ENCODE measurements at places on chromosomes 3 and 15.

DNA sequence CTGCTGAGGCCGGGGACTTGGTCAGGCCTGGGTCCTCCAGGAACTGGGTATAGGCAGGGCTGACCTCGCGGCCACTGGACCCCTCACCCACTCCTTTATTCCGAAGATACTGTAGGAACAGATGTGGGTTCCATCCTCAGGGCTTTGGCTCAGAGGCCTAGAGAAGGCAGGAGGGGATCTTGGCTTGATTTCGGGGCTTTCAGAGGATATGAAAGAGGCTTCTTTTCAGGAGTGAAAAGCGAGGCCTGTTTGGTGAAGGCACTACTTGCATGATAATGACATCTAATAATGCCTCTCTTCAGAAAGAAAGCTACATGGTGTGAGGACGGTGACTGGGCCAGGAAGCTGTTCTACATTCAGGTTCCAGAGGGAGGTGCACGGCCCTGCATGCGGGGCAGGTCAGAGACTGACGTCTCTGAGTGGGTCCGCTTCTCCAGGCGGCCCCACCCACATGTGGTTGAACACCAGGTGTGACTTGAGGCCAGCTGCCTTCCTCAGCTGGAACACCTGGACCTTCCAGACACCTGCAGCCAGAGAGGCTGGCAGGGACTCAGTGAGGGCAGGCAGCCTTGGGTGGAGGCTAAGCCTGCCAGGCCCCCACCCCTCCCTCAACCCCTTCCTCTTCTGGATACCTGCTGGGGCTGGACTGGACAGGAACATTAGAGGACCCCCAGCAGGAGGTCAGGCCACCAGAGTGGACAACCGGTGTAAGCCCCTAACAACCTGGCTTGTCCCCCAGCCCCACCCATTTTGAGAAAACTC, 31.1 kb upstream of the HHATL start:
- DNase-seq: no peak

DNA sequence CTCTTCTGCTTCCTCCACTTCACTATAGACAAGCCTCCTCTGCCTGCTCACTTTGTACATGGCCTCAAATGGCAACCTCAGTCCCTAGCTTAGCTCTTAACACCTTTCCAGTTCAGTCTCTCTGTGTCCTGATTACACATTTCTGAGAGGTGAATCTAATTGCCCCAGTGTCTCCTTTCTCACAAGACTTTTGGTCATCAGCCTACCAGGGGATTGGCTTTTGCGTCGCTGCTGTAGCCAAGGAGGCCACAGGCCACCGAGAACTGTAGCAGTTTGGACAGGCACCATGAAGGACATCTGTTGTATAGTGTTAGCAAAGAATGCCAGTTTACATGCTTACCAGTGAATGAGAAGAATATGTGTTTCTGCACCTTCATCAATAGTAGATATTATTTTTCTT, 8.5 kb downstream of the IREB2 start:
- no peak for DNase-seq

DNA sequence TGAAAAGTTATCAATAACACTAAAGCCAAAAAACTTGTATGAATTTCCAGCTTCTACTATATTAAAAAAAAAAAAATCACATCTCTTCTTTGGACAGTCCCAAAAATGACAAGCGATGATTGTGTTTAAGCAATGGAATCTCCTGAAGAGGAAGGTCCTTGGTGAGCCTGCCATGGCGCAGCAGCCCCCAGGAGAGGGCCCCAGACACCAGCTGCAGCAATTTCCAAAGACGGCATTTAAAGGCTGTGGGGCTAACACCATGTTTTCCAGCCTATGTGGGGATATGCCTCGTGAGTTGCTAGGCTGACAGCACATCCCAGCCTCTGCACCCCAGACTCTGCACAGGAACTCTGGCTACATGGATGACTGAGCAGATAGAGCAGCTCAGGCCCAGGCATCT, 14.7 kb downstream of the SKIC8 start:
- DNase-seq: peak; percentile 42

DNA sequence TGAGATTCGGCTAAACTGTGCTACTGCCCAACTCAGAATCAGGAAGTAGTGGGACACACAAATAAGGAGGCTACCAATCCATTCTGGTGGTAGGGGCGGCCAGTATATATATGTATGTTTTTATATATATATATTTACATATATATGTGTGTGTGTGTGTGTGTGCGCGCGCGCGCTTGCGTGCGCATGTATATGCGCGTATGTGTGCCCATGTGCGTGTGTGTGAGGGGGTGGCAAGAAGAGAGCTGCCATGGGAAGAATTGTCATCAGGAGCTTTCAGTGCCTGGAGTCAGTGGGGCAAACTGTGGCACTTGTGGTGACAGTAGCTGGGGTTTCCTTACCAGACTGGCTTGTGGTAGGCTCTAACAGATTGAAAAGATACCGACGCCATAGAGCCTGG, 26.5 kb downstream of the GXYLT2 start:
- DNase-seq: no peak

DNA sequence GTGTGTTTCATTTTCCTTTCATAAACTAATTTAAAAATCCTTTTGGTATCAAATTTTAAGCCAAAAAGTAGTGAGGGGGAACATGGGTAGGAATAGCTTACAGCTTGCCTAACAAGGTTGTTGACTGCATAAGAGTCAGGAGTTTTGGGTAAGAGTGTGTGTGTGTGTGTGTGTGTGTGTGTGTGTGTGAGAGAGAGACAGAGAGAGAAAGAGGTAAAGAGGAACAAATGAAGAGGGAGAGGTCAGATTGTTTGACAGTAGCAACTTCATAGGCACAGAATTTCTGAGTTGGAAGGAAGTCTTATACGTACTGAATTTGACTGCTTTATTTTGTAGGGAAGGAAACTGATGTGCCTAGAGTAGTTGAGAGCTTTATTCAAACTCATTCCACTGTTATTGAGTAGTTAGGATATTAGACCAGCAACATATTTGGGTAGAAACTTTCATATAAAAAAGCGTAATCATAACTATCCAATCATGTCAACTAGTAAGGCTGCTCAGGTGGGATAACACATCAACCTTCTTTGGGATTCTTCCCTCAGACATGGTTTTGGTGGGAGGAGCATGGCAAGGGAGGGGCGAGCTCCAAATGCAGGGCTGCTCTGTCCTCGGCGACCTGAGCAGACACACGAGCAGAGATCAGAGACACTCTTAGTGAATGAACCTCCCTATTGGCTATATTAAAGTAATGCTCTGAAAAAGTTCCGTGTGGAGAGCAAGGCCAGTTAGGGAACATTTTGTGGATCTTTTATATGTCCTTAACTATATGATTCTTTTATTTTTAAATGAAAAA, 86.4 kb downstream of the LPP start:
- no peak for DNase-seq

DNA sequence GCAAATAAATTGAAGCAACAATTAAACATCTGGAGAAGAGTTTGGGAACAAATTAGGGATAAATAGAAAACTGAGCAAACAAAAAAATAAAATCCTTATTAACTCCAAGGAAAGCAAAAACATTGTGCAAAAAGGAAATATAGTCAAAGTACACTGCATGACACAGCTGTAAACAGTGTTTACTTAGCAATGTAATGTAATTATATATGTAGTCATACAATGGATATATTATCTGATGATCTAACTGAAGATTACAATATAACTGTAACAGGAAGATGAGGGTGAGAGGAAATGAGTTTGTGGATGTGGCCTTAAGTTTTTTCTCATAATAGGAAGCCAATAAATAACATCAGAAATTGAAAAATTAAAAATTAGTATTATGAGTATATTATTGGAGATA, 42.5 kb downstream of the SCN10A start:
- DNase-seq: no peak

- DNase-seq: no peak
Observed at GRCh38 chr3:111324645-111325044, 217.4 kb upstream of the CD96 start.

- no peak for DNase-seq
Observed at GRCh38 chr3:58261954-58262666, 24.5 kb downstream of the ABHD6 start.

DNA sequence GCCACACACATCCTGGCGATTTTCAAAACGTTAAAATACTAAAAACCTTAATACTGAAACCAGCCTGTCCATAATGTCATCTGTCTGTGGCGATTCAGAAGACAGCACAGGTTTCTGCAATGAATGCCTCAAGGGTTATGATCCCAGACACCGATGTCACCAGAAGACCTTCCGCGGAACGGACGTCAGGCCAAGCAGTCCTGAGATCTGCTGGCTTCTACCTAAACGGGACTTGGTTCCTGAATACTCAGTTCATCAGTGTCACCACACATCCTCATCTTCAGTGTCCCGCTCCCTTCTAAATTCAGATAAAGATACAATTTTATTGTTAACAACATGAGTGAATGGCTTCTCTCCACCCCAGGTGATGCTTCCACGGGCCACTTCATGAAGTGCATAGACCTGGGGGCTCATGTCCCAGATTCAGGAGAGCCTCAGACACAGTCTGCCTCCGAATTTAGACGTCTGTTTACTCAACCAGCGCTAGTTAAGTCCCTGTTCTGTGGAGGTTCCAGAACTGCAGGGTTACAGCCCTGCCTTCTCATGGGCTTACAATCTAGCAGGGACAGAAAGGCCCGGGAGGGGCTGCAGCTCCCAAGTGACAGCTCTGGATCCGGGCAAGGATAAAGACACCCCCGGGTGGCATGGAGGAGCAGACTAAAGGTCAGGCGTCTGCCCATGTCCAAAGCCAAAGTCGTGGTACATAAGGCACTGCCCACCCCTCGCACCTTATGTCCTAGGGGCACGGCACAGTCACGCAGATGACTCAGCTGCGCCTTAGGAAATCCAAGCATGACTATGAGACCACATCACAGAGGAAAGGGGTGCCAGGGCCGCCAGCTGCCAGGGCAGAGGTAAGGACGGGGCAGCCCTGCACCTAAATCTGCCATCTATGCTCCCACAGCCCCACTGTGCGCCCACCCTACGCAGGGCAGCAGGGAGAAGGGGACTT, 75.9 kb downstream of the VGLL4 start:
- no peak for DNase-seq

DNA sequence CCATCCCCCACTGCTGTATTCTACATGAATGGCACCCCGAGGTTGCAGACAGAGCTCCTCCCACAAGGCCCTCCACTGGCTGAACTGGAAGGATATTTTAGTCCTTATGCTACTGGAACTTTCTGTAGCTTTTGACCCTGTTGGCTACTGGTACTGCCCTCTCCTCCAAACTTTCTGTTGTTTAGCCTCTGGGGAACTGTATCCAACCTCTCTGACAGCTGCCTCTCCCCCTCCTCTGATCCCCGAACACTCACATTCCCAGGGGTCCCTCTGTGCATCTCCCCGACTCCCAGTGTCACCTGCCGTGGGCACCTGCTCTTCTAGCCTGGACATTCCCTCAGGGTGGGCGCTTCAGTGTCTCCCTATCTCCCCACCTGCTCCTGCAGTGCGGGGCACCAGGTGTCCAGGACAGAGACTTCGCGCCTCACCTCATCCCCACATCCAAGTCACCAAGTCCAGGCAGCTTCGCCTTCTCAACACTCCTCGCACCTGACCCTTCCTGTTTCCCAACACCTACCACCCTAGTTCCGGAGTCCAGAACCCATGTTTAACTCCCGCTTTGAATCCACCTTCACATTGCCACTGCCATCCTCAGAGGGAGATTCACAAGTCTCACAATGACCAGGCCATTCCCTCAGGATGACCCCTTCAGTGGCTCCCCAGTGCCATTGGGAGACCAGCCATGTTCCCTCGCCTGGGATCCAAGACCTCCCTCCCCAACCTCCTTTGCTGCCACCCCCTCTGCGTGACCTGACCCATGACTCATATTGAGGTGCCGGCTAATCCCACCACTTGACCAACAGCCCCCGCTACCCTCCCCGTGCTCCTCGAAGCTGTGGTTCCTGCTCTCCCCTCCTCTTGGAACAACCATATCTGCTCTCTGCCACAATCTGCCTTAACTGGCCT, 34.2 kb downstream of the BDH1 start:
- DNase-seq: no peak

- no peak for DNase-seq
Observed at GRCh38 chr3:121626495-121626894, 33.3 kb downstream of the FBXO40 start.

GRCh38 chr3:127417709-127418559, 130.1 kb upstream of the PRR20G start:
- DNase-seq: no peak

- DNase-seq: no peak
Observed at GRCh38 chr15:77857419-77857818, 220.1 kb downstream of the TBC1D2B start.

- DNase-seq: no peak
Observed at GRCh38 chr3:120625159-120625586, 29.0 kb downstream of the NDUFB4 start.

DNA sequence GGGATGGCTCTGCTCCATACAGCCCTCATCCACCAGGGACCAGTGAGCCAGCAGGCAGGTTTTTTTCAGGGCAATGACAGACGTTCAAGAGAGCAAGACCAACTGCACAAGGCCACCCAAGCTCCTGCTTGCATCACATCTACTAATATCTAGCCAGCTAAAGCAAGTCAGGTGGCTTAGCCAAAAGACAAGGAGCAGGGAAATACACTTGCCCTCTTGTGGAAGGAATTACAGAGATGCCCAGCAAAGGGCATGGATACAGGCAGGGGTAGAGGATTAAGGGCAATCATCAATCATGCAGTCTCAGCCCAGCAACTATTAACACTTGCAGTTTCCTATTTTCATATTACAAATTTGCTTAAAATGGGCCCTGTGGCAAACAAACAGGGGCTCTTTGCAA, 81.5 kb upstream of the NTRK3 start:
- no peak for DNase-seq

GRCh38 chr3:45858809-45859543, 17.1 kb upstream of the LZTFL1 start:
- DNase-seq: no peak

GRCh38 chr3:123774474-123774873, 109.7 kb downstream of the MYLK start:
- no peak for DNase-seq

GRCh38 chr3:2896308-2896939, 213.8 kb downstream of the IL5RA start:
- DNase-seq: no peak

DNA sequence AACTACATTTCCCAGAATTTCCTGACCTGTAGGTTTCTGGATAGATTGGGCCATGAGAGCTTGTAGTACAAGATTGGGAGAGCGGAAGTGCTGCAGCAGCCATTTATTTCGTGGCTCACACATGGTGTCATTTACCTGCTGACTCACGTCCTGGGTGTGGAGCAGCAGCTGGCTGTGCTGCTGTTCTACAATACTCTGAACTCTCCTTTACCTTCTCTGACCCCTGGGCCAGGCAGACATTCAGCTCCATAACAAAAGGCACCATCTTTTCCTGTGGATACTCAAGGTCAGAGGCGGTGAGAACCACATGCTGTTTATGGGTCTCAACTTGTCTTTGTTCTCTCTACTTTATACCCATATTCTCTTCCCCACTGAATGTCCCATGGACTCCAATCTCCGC, 490.2 kb downstream of the IGSF11 start:
- DNase-seq: no peak

DNA sequence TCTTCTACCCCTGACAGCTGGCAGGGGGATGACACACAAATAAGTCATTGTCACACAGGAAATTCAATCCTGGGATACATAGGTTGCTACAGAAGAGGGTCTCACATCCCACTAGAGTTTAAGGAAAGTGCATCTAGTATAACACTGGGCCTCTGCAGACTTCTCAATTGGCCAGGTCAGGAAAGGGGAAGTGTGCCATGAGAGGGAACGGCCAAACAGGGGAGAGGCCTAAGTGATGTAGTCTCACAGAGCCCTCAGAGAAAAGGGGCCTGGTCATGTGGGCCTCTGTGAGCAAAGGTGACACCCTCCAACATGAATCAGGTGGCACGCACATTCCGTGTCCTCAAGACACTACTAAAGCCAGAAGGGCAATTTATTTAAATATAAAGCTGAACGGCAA, 11.2 kb downstream of the ZXDC start:
- peak; percentile 40 for DNase-seq

Data from NB4 (cell line).